COR-L47 (cell line): ENCODE measurements at places on chromosomes 11 and 22.

DNA sequence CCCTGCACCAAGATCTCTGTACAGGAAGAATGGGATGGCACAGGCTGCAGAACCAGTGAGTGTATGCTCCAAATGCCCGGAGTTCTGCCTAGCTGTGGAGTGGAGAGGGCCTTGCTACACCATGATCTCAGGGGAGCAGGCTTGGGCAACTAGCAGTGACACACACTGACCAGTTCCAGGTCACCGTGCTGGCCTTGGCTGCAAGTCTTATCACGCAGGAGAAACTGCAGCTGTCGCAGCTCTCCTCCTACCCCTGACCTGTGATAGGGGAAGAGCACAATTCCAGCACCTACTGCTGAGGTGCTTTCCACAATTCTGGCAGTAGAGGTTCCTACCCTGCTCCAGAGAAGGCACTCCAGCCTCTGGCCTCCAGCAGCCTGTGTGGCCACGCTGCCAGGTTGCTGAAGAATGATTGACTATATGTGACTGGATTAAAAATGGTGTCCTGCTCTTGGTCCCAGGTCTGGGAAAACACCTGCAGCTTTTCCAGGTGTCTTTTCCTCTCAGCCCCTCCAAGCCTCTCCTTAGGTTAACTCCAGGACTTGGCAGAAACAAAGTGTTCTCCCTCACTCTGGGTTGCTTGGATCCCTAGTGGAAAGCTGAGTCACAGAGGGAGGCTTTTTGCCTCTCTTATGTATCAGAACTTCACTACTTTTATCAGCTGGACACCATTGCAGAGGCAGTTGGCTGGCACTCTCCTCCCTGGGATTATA is 43.3 kb upstream of the PTPN5 start:
- DNase-seq, result no peak

DNA sequence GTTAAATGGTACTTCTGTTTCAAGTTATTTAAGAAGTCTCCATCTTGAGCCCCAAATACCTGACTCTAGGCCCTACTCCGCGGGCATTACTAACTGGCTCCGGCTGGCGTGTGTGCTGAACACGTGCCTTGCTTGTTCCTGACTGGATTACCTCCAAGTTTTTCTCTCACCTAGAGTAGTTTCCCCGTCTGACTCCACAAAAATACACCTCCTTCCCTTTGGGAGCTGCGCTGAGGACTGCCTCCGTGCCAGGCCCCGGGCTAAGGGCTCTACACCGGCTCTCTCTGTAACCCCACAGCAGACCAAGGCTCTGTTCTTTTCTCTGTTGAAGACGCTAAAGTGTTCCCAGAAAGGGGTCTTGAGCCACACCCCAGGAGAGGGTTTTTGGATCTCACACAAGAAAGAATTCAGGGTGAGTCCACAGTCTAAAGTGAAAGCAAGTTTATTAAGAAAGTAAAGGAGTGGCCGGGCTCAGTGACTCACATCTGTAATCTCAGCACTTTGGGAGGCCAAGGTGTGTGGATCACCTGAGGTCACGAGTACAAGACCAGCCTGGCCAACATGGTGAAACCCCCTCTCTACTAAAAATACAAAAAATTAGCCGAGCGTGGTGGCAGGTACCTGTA is 61.8 kb downstream of the ANO1 start:
- no peak for DNase-seq

GRCh38 chr11:38582756-38583155 is 1984.7 kb upstream of the RAG2 start:
- DNase-seq, result no peak

GRCh38 chr11:116906479-116906878 is 69.1 kb upstream of the APOA1 start:
- DNase-seq, result no peak

DNA sequence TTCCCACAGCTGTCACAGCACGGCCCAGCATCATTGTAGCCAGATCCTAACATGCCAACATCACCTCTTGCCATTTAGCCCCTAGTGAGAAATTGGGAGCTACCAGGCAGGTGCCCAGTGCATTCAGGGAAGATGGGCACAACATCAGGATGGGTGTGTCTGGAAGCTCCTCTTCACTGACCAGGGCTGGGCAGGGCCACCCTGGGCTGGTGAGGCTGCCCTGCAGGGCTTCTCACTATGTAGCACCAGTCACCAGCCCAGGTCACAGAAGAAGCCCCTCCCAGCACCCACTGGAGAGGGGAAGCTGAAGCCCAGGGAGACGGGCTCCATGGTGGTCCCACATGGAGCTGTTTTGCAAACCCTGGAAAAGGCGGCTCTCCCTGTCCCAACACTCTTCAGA is 13.9 kb downstream of the ZNF74 start:
- no peak for DNase-seq

DNA sequence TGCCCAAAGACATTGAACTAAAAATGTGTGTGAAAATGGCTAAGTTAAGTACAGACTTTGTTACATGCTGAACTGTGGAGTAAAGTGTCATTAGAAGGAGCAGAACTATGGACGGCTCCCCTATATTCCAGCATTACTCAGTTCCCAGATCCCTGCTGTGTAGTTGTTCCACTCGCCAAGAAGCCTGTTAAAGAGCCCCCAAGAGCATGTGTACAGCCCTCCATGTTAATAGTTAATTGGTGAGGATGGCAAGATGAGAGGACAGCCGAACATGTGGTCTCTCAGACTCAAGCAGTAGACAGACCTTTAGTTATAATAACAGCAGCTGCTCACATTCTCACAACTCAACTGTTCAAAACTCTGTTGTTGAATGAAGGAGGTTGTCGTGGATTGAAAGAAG is 127.4 kb downstream of the ELP4 start:
- DNase-seq, result no peak

GRCh38 chr11:2994336-2994730 is 2.2 kb upstream of the NAP1L4 start:
- DNase-seq, result no peak
